ENCODE measurements at places on chromosomes 5 and 9. TPM values are rescaled to one million over a fixed set of nuclear protein-coding genes. Genes with fewer than 3 reads are reported as not detected.

DPYSL3 gene
- polyA plus RNA-seq: 5.2 TPM

MYMK gene
- not detected for polyA plus RNA-seq

ENG gene
- 0.08 TPM for polyA plus RNA-seq

PRKACG gene
- polyA plus RNA-seq: not detected

PCDHGA4 gene
- polyA plus RNA-seq: 0.27 TPM

ACOT12 gene
- not detected for polyA plus RNA-seq

ARL14EPL gene
- polyA plus RNA-seq: not detected

SPINK4 gene
- polyA plus RNA-seq: not detected

IFNA2 gene
- 0.22 TPM for polyA plus RNA-seq

ANKRD18B gene
- polyA plus RNA-seq: 7.4 TPM

CCNO gene
- 1.1 TPM for polyA plus RNA-seq

FAM120AOS gene
- polyA plus RNA-seq: 18.3 TPM

HSPA4 gene
- polyA plus RNA-seq: 176 TPM

MATR3 gene
- polyA plus RNA-seq: 239 TPM

ENHO gene
- polyA plus RNA-seq: 6.1 TPM

DNAJC21 gene
- polyA plus RNA-seq: 22.1 TPM

SAPCD2 gene
- 0.24 TPM for polyA plus RNA-seq

FOXD4L4 gene
- polyA plus RNA-seq: not detected

DEPDC1B gene
- not detected for polyA plus RNA-seq

PALM2AKAP2 gene
- 1.7 TPM for polyA plus RNA-seq

TMC1 gene
- polyA plus RNA-seq: 0.87 TPM

HBEGF gene
- 4.3 TPM for polyA plus RNA-seq

POLR1E gene
- polyA plus RNA-seq: 23.7 TPM

STPG3 gene
- not detected for polyA plus RNA-seq

DOLPP1 gene
- 19.5 TPM for polyA plus RNA-seq

TNC gene
- polyA plus RNA-seq: 2.9 TPM

GSN gene
- 8.9 TPM for polyA plus RNA-seq

SEMA5A gene
- 2.2 TPM for polyA plus RNA-seq

CERCAM gene
- 1.6 TPM for polyA plus RNA-seq

SLC45A2 gene
- polyA plus RNA-seq: not detected

PCDHA10 gene
- 23.1 TPM for polyA plus RNA-seq

CYSRT1 gene
- 0.26 TPM for polyA plus RNA-seq

SARDH gene
- not detected for polyA plus RNA-seq

MARCHF11 gene
- not detected for polyA plus RNA-seq

SPINK7 gene
- not detected for polyA plus RNA-seq

PDZD2 gene
- polyA plus RNA-seq: 12.9 TPM

RNF208 gene
- 5.0 TPM for polyA plus RNA-seq

BAAT gene
- 0.71 TPM for polyA plus RNA-seq

FIBCD1 gene
- not detected for polyA plus RNA-seq

AIF1L gene
- polyA plus RNA-seq: 2.6 TPM

TAS2R1 gene
- polyA plus RNA-seq: not detected

ADAMTSL2 gene
- polyA plus RNA-seq: not detected

FOXI1 gene
- polyA plus RNA-seq: not detected

IFNA16 gene
- polyA plus RNA-seq: not detected

KLF9 gene
- polyA plus RNA-seq: 35.3 TPM

GRXCR2 gene
- polyA plus RNA-seq: not detected
